Uterus (tissue), 4 donors: ENCODE measurements at places on chromosomes 16 and 17.

- DNase-seq, result no peak
Measured at GRCh38 chr17:47315451-47316266, 8.1 kb upstream of the EFCAB13 start.

- no peak for DNase-seq
Measured at GRCh38 chr17:48129981-48130380, 22.4 kb downstream of the SNX11 start.

DNA sequence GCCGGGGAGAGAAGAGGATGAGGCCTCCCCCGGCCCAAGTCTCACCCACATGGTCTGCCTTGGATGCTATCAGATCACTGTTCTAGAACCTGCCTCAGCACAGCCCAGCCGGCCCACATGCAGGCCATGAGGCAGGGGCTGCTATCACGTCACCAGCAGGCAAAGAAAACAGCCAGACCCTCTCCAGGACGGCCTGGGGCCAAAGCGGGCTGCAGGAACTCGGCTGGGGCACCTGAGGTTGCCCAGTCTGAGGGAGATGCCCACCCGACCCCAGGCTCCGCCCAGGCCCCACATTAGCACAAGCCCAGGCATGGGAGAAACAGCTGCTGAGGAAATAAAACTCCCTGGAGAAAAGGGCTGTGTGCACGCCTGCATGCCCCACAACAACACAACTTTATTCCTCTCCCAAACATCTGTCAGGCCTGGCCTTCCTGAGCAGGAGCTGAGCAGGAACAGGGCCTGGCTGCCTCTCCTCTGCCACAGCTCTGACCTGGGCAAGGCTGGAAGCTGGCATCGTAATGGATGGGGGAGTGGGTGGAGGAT lies 6.7 kb upstream of the SMIM5 start:
- DNase-seq, result no peak

DNA sequence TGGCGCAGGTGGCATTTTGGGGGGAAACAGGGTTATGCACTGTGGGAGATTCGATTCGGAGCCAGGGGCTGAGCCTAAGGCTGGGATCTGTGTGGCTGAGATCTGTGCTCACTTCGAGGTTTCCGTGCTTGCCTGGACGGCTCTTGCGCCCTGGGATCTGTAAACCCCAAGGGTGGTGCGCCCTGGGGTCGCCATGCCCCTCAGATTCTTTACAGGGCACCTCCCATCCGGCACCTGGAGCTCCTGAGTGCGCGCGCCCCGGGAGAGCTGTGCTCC lies 377 bp downstream of the SLC13A5 start:
- DNase-seq, result no peak

- DNase-seq, result no peak
Measured at GRCh38 chr16:6104428-6104827, 1006.8 kb upstream of the EEF2KMT start.

GRCh38 chr17:5584383-5585286 lies at the start of gene NLRP1:
Gene NLRP1, minus strand, starts transcription at chr17:5584509. Its CDS starts 552 bp downstream, at chr17:5583957.
- DNase-seq, result peak; percentile 89

- DNase-seq, result no peak
Measured at GRCh38 chr16:4110680-4111079, 5.6 kb downstream of the ADCY9 start.

GRCh38 chr17:4074831-4075495 lies 67.9 kb downstream of the ZZEF1 start:
- DNase-seq, result no peak

DNA sequence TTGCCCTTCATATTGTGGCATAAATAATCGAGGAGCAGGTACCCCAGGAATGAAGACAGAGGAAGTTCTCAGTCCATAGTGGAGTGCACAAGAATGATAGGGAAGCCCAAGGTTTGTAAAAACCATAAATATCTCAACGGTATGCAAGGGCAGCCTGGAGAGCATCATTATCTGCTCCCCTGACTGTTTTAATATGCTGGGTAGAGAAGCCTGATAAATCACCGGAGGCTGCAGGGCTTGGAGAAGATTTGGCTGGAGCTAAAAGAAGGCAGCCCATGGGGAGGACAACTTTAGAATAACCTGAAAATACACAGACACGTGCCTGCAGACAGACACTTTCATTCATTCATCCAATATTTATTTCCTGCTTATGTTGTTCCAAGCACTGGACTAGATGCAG lies 205.2 kb upstream of the RPL38 start:
- no peak for DNase-seq

DNA sequence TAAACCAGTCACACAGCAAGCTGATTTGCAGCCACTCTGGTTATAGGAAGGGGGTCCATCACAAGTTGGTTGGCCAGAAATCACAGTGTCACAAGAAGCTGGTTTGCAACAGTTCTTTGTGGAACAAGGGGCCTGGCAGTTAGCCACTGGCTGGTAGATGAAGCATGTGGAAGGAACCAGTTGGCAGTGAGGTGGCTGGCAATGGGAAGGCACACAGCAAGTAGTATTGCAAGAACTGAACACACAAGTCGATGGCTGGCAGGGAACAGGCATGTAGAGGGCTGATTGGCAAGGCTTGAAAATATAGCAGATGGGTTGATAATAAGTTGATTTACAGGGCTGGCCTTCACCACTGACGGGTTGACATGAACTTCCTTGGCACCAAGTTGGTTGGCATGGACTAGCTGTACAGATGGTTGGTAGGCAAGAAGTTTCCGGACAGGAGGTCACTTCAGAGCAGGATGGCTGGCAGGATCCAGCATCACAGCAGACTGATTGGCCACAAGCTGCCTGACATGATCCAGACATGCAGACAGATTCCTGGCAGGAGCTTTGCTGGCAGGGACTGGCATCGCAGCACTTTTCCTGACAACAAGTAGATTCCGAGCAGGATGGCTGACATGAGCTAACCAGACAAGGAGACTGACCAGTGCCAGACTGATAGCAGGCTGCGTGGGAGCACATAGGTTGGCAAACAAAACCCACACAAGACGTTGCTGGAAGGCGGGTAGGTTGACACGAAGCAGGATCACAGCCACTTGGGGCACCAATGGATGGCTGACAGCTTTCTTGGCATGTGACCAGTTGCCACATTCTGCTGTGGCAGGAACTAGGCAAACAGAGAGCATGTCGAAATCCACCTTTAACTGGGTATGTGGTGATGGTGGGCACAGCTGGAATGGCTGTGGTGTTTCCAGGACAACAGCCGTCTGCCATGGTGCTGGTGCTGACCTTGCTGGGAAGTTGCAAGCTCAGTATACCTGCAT lies at the start of gene KRTAP29-1:
KRTAP29-1 (minus strand) TSS at position 936 of the 986 bp plus-strand sequence; CDS start at position 936, 0 bp downstream.
- DNase-seq, result no peak

DNA sequence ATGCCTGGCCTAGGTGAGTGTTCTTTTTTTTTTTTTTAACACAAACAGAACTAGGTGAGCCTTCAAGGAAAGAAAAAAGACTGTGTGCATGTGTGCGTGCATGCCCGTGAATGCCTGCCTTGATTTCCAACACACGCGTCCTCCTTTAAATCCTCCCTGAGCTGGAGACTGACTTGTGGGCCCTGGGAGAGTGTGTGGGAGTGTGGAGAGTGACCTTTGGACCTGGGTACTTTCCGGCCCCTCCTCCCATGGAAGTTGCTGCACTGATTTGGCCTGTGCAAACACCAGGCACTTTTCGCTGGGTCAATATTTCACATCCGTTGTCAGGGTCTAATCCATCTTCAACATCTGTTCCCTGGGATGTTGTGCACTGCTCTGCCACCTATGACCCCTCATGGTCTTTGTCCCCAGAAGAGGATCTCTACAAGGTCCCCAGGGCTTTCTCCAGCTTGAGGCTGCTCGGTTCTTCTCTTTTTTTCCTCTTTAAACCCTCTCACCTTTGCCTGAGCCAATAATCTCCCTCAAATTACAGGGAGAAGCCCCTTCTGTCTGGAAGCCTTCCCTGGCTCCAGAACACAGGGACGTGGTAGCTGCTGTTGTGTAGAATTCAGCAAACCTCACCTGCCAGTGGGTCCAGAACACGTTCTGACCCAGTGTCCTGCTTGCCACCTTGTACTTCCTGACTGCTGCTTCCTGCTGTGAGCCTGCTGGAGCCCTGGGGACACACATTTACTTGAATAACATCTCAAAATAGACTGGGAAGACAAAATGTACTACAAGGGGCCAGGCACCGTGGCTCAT lies 20.8 kb upstream of the ATP5MC1 start:
- DNase-seq, result peak; percentile 57

DNA sequence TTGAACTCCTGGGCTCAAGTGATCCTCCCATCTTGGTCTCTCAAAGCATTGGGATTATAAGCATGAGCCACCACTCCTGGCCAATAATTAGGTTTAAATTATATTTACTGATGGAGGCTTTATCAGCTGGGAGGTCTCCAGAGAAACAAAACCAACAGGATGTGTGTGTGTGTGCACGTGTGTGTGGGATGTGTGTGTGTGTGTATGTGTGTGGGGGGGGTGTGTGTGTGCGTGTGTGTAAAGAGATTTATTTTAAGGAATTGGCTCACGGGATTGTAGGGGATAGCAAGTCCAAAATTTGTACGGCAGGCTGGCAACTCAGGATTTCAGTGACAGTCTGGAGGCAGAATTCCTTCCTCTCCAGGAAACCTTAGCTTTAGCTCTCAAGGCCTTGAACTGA lies 4.6 kb downstream of the MMP25 start:
- no peak for DNase-seq

DNA sequence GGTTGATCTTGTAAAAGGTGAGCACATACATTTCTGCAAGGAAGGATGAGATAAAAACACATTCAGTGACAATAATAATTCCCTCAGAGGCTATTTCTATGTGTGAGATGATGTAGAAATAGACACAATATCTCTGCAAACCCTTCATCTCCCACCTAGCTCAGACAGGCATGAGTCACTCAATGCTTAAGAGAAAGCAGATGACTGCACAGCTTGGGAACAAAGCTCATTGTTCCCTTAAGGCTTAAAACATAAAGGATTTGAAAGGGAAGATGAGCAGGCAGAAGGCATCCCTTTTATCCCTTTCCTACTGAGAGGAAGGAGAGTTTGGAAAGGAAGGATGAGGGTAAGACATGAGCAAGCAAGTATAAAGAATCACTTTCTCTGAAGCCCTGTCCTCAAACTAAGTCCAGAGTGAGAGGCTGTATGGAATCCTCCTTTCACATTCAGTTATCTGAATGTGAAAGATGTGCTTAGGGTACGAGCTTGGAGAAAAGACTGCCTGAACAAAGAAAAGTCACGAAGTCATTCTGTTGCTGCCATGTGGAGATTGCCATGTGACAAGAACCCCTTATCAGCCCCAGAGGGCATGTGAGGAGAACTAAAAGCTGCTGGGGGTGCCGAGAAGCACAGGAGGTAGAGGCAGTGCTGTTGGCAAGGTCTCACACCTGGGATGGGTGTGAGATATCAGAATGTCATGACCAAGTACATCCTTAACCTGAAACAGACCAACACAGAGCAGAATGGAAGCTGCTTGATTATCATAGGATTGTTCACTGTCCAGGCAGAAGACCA lies 58.2 kb downstream of the CNTNAP4 start:
- no peak for DNase-seq

DNA sequence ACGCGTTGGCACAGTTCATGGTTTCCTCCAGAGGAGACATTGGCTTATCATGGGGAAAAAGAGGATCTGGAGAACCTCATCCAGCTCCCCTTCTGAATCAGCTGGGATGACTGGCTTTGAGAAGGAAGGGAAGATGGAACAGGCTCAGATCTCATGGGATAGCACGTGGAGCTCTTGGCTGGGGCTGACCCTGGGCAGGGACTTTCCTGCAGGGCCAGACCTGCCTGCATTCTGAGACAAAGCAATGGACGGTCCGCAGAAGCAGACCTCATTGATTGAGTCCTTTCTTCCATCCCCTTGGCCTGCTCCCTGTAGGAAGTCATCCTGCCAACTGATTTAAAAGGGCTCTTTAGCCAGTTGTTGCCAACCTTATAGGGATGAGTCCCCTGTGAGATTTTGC lies 26.2 kb downstream of the PLCD3 start:
- DNase-seq, result no peak

GRCh38 chr17:28335959-28336871 lies 654 bp downstream of the TNFAIP1 start:
- peak; percentile 49 for DNase-seq

DNA sequence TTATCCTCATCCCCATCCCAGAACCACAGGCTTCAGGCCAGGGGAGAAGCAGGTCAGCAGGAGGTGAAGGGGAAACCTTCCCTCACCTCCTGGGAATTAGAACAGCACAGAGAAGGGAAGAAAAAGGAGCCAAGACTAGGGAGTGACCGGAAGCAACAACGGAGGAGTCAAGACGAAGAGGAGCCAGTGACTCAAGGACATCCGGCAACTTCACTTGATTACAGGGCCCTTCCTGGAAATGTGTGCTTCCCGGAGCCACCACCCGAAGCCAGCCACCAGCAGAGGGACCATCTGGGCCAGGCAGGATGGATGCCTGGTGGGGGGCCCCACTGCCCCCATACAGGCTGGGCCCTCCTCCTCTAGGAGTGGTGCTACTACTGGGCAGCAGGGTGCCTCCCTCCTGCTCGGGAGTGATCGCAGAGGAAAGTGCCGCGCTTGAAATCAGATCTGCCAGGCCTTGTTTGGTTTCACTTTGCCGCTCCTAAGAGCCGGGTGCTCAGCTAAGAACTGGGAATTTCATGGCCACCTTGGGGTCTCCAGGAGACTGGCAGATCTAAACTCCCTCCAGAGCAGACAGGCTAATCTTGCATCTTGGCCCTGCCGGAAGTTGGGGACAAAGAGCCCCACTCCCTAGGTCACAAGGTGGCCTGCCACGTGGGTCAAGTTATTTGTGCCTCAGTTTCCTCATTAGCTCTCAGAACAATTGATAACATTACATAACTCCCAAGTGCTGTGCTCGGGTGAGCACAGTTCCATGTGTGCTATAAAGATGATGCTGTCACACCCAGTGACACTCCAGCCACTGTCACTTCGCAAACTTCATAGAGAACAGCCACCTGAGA lies 6.6 kb downstream of the CDC42EP4 start:
- DNase-seq, result peak; percentile 63

DNA sequence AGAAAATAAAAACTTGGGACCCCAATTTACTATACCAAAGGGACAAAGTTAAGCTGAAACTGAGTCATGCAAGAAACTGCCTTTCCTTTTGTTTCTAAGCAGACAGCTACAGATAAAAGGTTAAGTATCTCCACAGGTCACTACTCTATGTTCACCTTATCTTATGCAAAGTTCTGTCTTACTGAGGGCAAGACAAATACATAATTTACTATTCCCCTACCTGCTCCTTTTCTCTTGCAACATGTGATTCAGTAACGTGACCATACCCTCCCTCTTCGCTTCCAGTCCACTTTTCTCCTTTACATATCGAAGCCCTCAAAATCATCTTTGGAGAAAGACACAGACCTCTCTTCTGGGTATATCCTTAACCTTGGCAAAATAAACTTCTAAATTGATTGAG lies 42.3 kb downstream of the SCPEP1 start:
- no peak for DNase-seq

- no peak for DNase-seq
Measured at GRCh38 chr16:21277045-21277926, 804 bp downstream of the CRYM start.

- no peak for DNase-seq
Measured at GRCh38 chr17:70405492-70406220, 236.3 kb downstream of the KCNJ2 start.

- no peak for DNase-seq
Measured at GRCh38 chr16:83933885-83934683, 19.0 kb upstream of the OSGIN1 start.

GRCh38 chr17:57551321-57552079 lies 193.6 kb downstream of the CCDC182 start:
- no peak for DNase-seq

GRCh38 chr17:6137716-6138502 lies 67.7 kb downstream of the WSCD1 start:
- DNase-seq, result no peak

GRCh38 chr17:74318391-74318790 lies 7.6 kb upstream of the KIF19 start:
- DNase-seq, result no peak
